ENCODE measurements at places on chromosomes 11 and 22. TPM values are rescaled to one million over a fixed set of nuclear protein-coding genes. Genes with fewer than 3 reads are reported as not detected.

The PLAAT5 gene
- 0.18 TPM for total RNA-seq

The MFNG gene
- 233 TPM for total RNA-seq

The SHANK3 gene
- total RNA-seq: not detected

The PIH1D2 gene
- total RNA-seq: not detected

The CEP164 gene
- 38.6 TPM for total RNA-seq

The OR51B4 gene
- total RNA-seq: not detected

The NAALAD2 gene
- total RNA-seq: not detected

The LRP5 gene
- 3.6 TPM for total RNA-seq

The MN1 gene
- 0.39 TPM for total RNA-seq

The C11orf52 gene
- total RNA-seq: not detected

The ZNF280B gene
- total RNA-seq: 2.4 TPM

The HBB gene
- total RNA-seq: not detected

The CD3E gene
- 620 TPM for total RNA-seq

The C1QTNF4 gene
- 0.91 TPM for total RNA-seq

The YAP1 gene
- total RNA-seq: not detected

The MYO7A gene
- 0.30 TPM for total RNA-seq

The TEX54 gene
- 0.88 TPM for total RNA-seq

The B3GAT1 gene
- 0.05 TPM for total RNA-seq

The VPREB3 gene
- total RNA-seq: 3.3 TPM

The MRGPRE gene
- not detected for total RNA-seq

The PKP3 gene
- total RNA-seq: 0.16 TPM

The OR51G1 gene
- not detected for total RNA-seq

The PSMD13 gene
- 99.0 TPM for total RNA-seq

The TIMP3 gene
- total RNA-seq: not detected

The GLB1L2 gene
- 1.5 TPM for total RNA-seq

The P2RY6 gene
- 0.52 TPM for total RNA-seq

The NLRP6 gene
- total RNA-seq: 28.6 TPM

The SEPTIN5 gene
- total RNA-seq: 1.5 TPM

The NAALADL1 gene
- 33.9 TPM for total RNA-seq

The RIN1 gene
- 7.6 TPM for total RNA-seq

The CRYBB2 gene
- not detected for total RNA-seq

The CARD10 gene
- total RNA-seq: 1.2 TPM

The NNMT gene
- not detected for total RNA-seq

The LARGE2 gene
- 4.1 TPM for total RNA-seq

The CAPN5 gene
- total RNA-seq: 9.5 TPM

The MS4A3 gene
- not detected for total RNA-seq

The YPEL4 gene
- 14.6 TPM for total RNA-seq

The TRIM51 gene
- not detected for total RNA-seq

The CRACR2B gene
- total RNA-seq: 0.60 TPM

The FLRT1 gene
- total RNA-seq: not detected

The COPB1 gene
- total RNA-seq: 79.6 TPM

The FOLR3 gene
- total RNA-seq: not detected

The OR52E8 gene
- not detected for total RNA-seq

The EP300 gene
- 106 TPM for total RNA-seq

The HTR3B gene
- total RNA-seq: not detected

The ROBO4 gene
- not detected for total RNA-seq

The FKBP2 gene
- 28.9 TPM for total RNA-seq

The ADM gene
- 0.77 TPM for total RNA-seq

The OSBP2 gene
- 1.3 TPM for total RNA-seq

The DRICH1 gene
- 1.8 TPM for total RNA-seq

The MUC5AC gene
- not detected for total RNA-seq

The FGF3 gene
- not detected for total RNA-seq

The GDPD4 gene
- total RNA-seq: not detected

The CRYBA4 gene
- total RNA-seq: not detected

The GVQW3 gene
- total RNA-seq: 7.4 TPM

The TMA7B gene
- total RNA-seq: 14.2 TPM

The CHST1 gene
- total RNA-seq: not detected

The APOL3 gene
- 231 TPM for total RNA-seq

The OR52H1 gene
- not detected for total RNA-seq

Measured in naive thymus-derived CD8-positive, alpha-beta T cell (primary cell).